AML-193 (cell line): ENCODE measurements at places on chromosomes 7 and 10.
A peak's percentile ranks its signal among the peaks of the same experiment; 100 is the strongest.

DNA sequence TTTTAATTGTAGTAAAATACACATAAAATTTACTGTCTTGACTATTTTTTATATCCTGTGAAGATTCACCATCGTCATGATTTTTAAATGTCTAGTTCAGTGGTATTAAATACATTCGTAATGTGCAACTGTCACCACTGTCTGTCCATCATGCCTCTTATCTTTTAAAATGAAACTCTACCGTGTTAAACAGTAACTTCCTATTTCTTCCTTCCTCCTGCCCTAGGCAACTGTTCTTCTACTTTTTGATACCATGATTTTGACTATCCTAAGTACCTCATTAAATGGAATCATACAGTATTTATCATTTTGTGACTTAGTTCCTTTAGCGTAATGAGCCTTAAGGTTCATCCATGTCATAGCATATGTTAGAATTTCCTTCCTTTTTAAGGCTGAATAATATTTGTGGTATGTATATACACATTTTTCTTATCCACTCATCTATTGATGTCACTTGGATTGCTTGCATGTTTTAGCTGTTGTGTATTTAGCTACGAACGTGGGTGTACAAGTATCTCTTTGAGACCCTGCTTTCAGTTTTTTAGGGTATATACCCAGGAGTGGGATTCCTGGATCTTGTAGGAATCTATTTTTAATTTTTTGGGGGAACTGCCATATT lies 13.5 kb downstream of the SLK start:
- peak; percentile 33 for DNase-seq

DNA sequence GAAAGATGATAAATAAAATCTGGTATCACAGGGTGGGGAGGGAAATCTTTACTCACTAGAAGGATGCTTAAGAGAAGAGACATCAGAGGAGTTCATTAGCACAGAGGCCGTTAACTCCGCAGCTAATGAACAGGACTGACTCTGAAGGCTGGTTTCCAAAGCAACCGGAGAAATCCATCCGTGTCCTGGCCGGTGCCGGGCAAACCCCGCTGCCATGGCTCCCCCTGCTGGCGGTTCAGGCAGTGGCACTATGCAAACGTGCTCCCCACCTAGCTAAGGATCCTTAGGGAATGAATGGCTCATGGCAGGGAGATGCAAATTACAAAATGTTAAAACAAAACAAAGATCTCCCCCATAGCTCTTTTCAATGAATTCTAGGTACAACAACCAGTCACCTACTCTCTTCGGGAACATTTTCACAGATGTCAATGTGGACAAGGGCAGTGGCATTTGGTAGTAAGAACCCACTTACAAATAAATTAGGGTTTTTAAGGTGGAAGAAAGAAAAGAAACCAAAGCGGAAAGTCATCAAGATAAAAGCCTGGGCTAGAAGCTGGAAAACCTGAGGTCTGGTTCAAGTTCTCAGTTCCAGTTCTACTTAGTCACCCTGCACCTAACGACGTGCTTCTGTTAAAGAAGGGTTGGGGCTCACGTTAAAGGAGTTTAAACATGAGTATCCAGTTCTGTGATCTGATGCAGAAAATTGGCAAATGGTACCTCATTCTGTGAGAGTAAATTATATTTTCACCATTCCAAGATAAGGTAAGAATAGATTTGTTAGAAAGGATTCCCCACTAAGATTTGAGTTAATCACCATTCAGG lies 138.2 kb downstream of the SVIL start:
- DNase-seq, result no peak

DNA sequence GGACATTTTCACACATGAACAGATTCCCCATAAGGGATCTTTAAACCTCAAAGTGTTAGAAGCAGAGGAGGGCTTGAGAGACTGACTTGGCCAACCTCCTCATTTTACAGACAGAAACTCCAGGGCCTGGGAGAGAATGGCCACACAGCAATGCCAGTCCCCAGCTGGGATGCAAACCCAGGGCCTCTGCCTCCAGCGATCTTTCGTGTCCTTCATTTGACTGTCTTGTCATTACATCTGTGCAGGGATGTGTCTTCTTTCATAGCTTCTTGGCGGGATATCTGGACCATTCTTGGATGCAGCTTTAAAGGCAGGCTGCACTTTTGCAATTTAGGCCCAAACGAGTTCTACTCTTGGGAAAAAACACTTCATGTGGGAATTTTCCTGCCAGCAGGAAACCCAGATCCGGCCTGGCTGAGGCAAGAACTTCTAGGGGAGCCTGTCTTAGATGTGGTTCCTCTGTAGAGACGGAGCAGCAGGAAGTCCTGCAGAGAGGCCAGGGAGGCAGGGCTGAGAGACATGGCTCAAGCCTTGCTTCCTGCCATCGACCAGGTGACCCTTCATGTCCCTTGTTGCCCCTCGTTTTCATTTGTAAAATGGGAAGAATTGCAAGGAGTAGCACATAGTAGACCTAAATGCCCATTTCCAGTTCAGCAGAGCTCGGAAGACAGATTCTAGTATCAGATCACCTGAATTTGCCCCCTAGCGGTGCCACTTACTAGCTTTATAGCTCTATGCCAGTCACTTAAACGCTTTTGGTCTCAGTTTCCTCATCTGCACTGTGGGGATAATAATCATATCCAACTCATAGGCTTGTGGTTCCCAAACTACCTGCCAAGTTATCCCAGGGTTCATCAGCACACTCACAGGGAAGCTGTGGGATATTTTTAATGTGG lies 43.9 kb upstream of the SLC29A3 start:
- no peak for DNase-seq

- DNase-seq, result no peak
Observed at GRCh38 chr7:130232209-130232608, 24.5 kb downstream of the SSMEM1 start.

- no peak for DNase-seq
Observed at GRCh38 chr7:106016331-106016730, 53.3 kb downstream of the CDHR3 start.
